Right ventricle myocardium inferior (tissue), 1 donor: ENCODE measurements at places on chromosomes 2 and 18. TPM values are rescaled to one million over a fixed set of nuclear protein-coding genes. Genes with fewer than 3 reads are reported as not detected.

Gene CFC1
- not detected for total RNA-seq

Gene ACMSD
- total RNA-seq, result not detected

GRCh38 chr2:73257425-73258125 is 23.5 kb downstream of the CCT7 start:
- DNase-seq, result peak; percentile 82

- DNase-seq, result no peak
These were observed 16.5 kb downstream of the CNRIP1 start for GRCh38 chr2:68303033-68303901.

- DNase-seq, result no peak
These were observed 61.3 kb downstream of the UGP2 start for GRCh38 chr2:63903003-63903402.

GRCh38 chr2:27494944-27495554 is at the start of gene FNDC4:
Gene FNDC4 (minus strand): TSS chr2:27495200. CDS start chr2:27494679, 521 bp downstream.
- DNase-seq, result no peak

- no peak for DNase-seq
These were observed 270.3 kb downstream of the MREG start for GRCh38 chr2:215743066-215743465.

DNA sequence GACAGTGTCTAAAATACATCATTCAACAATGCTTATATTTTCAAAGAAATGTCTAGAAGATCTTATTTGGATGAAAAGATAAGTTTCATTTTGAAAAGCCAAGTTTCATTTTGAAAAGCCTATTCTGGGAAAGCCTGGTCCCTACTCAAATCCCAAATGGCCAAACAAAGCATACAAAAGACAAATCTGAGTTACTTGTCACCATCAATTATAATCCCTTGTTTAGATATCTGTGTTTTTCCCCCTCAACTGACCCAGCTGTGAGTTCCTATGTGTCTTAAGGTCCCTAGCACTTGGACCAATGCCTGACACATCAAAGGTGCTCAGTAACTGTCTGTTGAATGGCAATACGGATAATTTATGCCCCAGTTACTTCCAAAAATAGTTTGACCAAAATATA is 52.3 kb upstream of the THOC1 start:
- no peak for DNase-seq

DNA sequence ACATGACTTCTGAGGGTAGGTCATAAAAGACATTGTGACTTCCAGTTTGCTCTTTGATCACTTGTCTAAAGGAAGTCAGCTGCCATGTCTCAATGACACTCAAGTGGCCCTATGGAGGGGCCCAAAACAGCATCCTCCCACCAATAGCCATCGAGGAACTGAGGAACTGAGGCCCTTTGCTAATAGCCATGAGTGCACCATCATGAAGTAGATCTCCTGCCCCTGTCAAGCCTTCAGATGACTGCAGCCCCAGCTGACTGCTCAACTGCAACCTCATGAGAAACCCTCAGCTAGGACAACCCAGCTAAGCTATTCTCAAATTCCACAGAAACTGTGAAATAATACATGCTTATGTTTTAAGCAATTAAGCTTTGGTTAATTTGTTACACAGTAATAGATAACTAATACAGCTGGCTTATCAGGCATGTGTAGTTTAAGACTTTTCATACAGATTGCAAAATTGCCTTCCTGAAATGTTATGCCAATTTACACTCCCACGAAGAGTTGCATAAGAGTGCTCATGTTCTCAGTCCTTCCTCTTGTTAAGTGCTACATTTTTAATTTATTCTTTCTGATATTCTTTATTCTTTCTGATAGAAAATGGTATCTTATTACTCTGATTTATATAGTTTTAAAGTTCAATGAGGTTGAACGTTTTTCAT is 105.6 kb upstream of the NDUFV2 start:
- DNase-seq, result no peak

DNA sequence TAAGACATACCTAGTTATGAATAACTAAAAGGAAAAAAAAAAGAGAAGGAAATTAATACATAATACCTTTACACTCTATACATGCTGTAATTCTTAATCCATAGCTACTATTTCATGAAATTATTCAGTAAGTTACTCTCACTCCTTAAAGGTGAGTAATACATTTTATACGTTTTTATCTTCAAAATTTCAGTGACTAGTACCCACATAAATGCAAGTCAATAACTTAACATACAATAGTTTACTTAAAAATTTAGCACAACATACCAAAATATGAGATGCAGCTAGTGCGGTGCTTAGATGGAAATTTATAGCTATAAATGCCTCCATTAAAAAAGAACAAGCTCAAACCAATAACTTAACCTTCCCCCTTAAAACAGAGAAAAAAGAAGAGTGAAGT is 36.0 kb upstream of the DTNB start:
- no peak for DNase-seq

DNA sequence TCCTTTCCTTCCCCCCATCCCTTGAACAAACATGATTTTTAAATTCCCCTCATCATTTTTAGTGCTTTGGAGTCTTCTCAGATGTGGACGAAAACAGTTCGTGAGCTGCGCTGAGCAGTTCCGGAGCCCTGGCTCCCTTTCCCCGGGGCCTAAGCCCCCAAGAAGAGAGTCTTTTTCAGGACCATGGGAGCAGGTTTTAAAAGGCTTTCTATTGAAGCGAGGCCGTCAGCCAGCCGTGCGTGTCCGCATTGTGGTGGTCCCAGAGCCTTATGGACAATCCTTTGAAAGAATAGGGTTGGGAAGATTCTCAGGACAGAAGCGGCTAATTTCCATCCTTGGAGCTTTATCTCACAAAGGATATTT is 290.7 kb downstream of the SOX11 start:
- no peak for DNase-seq

DNA sequence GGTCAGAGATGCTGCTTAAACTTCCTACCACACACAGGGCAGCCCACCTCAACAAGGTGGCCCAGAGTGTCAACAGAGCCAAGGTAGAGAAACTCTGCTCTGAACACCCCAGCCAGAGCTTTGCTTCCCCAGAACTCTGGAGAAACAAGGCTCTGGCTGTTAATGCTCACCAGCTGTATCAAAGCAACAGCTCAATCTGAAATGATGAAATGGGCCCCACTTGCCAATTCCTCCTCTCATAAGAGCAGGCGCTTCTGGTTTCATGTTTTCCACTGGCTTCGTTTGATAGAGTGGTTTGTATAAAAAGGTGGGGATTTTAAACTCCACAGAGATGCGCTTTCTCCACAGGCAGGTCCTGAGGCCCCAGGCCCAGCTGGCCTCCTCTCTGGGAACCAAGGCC is 60.9 kb upstream of the TFCP2L1 start:
- no peak for DNase-seq

GRCh38 chr2:219697811-219698747 is 70.6 kb downstream of the SLC4A3 start:
- DNase-seq, result no peak

- no peak for DNase-seq
These were observed 68.7 kb downstream of the PXDN start for GRCh38 chr2:1675633-1676032.
